ENCODE measurements at places on chromosomes 5 and 9. TPM values are rescaled to one million over a fixed set of nuclear protein-coding genes. Genes with fewer than 3 reads are reported as not detected.

Gene ZNF782
- total RNA-seq = 10.6 TPM

Gene ARID3C
- not detected for total RNA-seq

Gene AQP7
- total RNA-seq = 8.3 TPM

Gene PCDHGB7
- 11.7 TPM for total RNA-seq

Gene FOXD4L5
- 0.21 TPM for total RNA-seq

Gene TTC39B
- 18.6 TPM for total RNA-seq

DNA sequence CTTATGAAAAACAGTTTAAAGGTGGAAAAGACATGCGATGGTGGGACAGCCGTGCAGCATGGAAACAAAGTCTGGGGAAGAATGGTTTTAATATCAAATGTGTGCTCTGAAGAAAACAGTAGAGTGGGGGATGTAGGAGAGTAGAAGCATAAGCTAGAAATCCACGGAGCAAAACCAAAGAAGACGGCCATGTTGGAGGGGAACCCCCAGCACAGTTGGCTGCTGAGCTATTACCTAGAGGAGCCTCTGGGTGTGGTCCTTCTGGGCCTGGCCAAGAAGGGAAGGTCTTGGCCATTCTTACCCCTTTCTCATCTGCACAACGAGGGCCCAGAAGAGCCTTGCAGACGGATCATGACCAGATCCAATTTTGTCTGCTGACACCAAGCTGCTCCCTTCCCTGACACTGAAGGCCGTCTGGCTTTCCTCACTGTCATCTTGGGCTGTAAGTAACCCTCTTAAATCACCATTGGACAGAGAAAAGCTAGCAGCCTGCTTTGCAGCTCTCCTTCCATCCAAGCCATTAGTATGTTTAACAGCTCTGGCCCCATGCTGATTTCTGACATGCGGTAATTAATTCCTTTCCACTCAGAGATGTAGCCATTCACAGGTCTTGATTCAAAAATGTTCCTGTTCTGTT lies 189.5 kb downstream of the SEC61B start:
- no peak for DNase-seq

GRCh38 chr5:173888473-173889131 lies 453 bp downstream of the CPEB4 start:
- DNase-seq = no peak

DNA sequence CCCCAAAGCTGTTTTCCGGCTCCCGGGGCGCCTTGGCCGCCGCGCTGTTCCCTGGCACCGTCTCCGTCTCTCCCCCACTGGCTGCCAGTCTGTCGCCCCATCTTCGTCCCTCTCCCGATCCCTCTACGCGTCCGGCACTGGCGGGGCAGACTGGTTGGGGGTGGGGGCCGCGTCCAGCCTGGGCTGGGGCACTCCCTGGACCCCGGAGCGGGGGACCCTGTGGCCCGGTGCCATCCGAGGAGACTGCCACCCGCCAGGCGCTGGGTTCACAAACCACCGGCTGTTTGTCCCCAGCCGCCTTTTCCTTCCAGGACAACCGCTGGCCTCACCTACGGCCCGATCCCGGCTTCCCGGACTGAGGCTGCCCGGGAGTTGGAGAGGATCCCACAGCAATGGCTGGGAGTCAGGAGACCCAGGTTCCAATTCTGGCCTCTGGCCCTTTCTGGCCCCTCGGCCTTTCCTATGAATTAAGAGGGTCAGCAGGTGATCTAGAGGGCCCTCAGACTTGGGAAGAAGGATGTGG lies 1.0 kb upstream of the FIBCD1 start:
- no peak for DNase-seq

DNA sequence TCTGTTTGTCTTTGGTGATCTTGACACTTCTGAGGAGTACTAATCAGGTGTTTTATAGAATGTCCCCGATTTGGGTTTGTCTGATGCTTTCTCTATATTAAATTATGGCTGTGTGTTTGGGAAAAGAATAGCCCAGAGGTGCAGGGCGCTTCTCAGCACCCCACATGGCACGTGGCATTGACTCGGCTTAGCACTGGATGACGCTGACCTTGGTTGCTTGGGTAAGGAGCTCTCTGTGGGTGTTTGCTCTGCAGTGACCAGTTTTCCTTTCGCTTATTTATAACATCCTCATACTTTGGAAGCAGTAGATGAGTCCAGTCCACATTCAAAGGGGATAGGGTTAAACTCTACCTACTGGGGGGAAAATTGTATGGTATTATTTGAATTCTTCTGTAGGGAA lies 12.5 kb upstream of the FAM120AOS start:
- DNase-seq = no peak

GRCh38 chr5:142110988-142111687 lies 2.6 kb downstream of the NDFIP1 start:
- no peak for DNase-seq

DNA sequence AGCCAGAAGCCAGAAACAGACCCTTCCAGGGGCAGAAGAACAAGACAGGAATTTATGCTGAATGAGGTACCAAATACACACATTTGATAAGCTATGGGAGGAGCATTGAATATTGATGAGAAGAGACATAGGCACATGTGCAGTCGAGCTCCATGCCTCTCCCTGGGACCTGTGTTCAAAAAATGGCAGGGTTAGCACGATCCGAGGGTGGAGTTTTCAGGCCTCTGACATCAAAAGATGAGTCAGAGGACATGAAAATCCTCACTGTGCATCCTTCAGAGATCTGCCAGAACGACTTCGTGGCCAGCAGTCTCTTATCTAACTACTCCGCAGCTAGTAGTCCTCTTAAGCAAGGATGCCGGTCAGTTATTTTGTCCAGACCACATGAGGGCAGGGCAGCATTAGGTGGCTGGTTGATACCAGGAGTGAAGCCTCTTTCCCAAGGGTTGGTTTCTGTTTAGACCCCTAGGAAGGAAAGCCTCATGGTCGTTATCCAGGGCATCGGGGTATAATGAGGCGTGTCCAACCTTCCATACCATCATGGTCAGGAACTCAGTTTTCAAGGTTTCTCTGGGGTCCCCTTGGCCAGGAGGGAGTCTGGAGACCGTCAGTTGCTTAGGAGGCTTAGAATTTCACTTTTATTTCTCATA lies 11.6 kb upstream of the CMBL start:
- DNase-seq = no peak

DNA sequence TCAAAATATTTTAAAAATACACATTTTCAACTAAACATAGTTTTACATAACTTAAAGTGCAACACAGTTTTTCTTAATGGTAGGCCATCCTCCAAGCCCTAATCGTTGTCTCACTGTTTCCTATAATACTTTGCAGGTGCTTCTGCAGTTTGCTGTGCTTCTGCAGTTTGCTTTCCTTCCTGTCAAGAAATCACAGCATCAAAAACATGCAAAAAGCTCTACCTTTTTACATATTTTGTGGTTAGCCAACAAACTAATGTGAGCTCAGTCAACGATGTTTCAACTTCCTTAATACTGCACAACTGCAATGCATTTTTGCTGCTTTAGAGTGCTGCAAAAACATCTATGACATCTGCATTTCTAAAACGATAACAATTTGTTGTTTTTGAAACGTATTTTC lies 25.2 kb downstream of the EMB start:
- DNase-seq = no peak

GRCh38 chr9:122226142-122226757 lies 2.5 kb downstream of the LHX6 start:
- DNase-seq = no peak

DNA sequence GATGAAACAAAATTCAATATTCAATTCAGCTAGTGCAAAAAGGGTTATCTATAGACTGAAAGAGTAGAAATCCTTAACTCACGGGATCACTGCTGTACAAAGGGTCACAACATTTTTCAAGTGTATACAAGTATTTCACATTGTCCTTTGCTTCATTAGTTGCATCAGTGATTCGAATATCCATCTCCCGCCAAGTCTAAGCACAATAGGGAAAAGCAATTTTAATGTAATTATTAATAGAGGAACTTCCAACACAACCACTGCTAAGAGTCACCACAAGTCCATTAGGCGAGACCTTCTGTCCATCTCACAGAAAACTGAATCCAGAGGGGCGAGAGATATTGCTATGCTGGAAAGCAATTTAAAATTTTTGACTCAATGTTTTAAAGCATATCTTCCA lies 27.4 kb downstream of the DNAH5 start:
- DNase-seq = no peak

DNA sequence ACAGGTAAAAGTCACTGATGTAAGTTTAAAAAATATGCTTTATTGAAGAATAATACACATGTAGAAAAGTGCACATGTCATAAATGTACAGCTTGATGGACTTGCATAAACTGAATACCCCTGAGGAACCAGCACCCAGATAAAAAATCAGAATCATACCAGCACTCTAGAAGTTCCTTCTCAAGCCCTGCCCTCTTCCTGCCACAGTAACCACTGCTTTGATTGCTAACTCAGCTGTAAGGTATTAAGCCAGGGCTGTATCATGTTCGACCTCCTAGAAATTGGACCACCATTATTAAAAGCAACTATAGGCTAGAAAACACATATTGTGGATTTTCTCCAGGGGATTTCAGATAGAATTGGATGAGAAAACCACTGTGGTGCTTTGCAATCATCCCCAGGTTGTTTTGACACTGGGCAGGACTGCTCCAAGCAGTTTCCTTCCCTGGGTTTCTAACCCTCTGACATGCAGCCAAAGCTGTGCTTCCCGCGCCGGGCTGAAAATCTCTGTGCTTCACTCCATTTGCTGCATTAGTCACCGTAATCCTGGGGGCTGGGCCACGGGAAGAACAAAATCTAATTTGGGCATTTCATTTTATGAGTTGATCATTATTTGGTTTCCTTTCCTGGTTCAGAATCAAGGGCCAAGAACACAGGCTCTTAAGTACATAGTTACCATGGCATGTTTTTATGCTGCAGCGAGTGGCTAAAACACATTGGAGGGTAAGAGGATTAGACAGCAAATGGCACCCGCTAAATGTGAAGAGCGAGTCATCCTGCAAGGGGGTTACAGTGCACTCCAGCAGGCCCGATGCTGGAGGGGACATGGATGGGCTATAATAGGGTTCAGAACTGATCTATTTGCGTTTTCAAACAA lies 139.4 kb upstream of the IL12B start:
- DNase-seq = no peak
